NCI-H2227 treated with DMSO at 0.1 percent for 48 hours (cell line): ENCODE measurements at places on chromosomes 16 and 17.

DNA sequence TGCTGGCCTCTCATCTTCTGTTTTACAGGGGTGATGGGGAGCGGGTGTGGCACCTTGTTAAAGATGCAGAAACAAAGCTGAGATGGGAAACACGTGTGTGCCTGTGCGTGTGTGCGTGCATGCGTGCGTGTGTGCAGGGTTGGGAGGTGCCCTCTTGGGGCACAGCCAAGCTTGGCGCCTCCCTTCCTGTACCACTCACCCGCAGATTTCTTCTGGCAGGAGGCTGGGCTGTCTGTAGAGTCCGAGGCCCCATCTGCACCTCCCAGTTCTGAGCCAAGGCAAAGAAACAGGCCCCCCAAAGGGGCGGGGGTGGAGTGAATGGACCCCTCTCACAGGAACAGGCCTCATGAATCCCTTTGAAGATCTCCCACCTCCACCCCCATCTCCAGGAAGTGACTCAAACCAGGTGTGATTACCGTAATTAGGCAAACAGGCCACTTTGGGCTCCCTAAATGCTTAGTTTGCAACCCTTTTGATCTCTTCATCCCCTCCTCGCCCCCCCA is 20.9 kb downstream of the TNS4 start:
- DNase-seq: no peak

- DNase-seq: peak; percentile 18
Observed at GRCh38 chr17:8745586-8746500, 1.2 kb upstream of the CCDC42 start.

DNA sequence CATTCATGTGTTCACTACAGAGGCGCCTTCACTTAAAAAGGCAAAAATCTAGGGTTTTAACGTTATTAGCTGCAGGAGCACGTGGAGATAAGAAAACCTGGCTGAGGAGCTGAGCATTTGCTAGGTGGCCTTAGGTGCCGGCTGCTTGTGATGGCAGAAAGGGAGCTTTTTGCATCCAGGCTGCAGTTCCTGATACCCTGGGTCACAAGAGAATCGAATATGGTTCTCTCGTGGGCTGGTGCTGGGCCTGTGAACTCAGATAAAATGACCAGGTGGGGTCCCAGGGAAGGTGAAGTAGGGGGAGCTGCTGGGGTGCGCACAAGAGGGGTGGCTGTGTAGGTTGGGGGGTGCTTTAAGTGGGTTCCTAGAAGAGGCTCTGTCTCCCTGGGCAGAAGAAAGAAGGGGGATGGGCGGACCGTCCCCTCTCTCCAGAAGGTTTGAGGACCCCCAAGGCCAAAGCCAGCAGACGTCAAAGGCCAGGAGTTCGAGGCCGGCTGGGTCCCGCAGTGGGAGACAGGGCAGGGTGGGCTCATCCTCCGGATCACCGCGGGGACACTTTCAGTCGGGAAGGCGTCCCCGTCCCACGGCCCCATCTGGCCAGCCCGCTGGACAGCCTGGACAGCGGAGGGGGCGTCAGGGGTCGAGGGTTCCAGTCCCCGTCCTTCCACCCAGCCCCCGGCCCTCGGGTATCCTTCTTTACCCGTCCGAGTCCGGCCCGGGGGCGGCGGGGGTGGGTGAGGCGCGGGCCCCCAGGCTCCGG is 740 bp upstream of the CMIP start:
- DNase-seq: no peak

DNA sequence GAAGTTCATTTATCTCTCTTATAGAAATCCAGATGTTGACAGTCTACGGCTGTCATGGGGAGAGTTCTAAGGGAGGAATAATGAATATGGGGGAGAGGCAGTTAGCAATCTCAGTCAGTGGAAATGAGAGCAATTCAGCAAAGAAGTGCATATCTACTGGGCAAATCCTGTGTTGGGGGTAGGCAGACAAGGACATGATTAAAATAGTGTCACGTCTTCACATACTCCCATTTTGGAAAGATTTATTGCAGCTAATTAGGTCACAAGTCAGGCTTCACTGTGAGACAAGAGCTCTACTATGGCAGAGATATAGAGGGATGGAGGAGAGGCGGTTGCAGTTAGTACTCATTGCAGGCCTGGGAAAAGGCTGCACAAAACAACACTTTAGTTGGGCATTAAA is 29.8 kb downstream of the LRRC36 start:
- DNase-seq: no peak

DNA sequence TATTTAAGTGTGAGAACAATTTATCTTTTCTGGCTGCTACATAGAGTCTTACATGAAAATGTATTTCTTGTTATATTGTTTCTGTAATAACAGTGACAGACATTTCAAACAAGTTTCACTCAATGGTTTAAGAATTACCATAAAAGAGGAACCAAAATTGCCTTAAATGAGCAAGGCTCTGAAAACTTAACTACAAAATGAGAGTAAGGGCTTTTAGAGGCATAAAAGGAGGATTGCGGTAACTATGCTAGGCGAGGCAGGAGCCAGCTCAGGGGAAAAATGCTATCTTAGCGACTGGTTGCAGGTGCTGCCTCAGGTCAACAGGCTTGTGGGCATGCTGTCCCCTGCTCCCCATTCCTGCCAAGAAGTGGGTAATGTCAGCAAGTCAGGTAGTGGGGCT is 81.7 kb upstream of the MSI2 start:
- no peak for DNase-seq

GRCh38 chr17:67526700-67527099 is 149.6 kb downstream of the PITPNC1 start:
- DNase-seq: no peak

DNA sequence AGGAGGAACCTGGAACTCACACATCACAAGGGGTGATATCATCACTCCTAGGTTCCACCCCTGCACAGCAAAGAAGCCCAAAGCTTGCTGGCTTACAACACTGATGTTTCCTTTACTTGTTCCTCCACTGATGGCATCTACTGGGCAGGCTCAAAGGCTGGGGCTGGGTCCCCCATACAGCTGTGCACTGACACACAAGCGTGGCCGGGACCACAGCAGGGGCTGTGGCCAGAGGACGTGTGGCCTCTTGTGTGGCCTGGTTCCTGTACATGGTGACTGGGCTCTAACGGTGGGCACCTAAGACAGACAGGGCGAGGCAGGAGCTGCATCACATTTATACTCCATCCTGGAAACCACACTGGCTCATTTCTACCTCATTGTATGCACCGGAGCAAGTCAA is 264.4 kb upstream of the FOXF1 start:
- DNase-seq: no peak

DNA sequence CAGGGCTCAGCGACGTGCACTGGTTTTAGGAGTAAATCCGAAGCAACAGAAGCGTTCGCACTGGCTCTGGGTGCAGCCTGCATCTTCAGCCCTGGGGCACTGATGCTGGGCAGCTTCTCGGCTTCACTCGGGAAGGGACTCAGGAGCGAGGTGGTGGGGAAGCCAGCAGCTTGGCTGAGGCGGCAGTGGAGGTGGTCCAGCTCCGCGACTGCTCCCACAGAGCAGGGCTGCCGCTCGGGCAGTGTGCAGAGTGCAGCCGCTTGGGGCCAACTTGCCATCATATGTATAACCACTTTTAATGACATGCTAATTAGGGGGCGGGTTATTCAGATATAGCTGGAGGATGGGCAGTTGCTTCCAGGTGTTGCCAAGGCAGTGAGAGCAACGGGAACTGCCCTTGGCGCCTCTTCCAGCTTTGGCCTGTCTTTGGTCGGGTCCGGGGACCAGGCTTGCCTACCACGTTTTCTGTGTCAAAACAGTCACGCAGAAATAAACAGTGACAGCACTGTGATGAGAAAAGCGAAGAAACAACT is 26.7 kb downstream of the METRNL start:
- DNase-seq: no peak

DNA sequence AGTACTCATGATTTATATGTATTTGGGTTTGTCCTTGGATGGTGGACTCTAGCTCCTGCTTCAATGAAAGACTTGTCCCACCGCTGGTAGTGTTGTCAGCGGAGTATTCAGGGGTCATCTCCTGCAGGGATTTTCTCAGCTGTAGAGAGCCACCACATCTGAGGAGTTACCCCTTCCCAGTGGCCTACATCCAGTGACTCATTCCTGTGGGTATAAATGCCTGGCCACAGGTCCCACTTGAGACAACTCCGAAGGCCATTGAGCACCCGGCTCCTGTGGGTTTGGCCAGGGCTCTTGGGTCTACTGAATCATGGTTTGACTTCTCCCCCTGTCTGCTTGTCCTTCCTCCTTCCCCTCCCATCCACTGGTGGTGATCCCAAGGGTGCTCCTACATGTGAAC is 34.6 kb upstream of the WSB1 start:
- no peak for DNase-seq

DNA sequence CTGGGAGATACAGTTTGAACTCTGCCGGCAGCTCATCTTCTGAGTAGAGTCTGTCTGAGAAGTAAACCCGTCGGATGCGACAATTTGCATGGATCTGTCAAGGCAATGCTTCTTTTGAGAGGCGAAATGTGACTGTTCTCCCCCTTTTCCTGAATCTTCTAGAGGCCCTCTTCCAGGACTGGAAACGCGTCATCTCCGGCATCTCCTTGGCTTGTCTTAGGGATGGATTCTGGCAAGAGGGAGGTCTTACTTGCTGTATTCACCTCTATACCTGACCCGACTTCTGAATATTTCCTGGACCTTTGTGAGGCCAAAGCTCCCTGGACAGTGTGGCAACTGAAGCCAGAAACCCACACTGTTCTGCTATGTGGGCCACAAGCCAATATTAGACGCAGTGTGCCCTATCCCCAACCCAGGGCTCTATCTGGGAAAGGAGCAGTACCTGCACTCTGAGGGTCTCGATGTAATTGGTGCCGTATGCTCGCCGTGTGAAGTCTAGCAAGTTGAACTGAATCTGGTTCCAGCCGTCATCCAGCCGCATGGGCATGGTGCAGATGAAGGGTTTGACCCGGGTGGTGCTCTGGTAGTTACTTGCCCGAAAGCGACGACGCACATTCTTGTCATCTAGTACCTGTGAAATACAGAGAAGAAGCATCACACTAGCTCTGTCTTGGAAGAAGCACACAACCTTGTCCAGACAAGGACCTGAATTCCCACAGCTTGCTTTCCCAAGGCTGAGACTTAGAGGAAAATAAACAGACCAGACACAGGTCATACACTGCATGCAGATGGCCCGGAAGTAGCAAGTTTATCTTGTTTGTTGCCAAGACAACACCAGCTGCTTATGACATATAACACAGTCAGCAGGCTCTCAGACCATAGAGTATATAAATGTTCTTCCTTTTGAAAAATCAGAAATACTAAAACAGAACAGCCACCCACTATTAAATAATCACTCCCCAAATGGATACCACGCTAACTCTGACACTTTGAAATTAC is 14.1 kb downstream of the CFAP20 start:
- no peak for DNase-seq

DNA sequence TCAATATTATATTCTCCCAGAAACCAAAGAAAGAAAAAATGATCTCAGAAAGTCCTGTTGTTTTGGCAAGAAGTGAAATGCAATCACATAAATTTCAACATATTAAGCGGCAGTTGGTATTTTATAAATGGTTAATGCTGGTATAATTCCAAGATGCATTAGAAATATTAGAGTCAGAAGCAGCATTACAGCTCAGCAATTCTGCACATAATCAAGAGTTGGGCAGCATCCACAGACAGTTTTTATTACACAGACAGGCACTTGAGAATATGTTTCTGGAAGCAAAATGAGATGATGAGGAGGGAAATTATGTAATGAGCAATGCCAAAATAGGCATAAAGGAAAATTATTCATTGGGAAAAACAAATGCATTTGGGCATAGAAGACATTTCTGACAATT is 148.1 kb downstream of the KCNJ2 start:
- DNase-seq: no peak
